Activated T-helper 1 cell treated with Interleukin-2 at 50 U/mL for 16 hours (primary cell): ENCODE measurements at places on chromosomes 7 and 10.
A peak's percentile ranks its signal among the peaks of the same experiment; 100 is the strongest.

DNA sequence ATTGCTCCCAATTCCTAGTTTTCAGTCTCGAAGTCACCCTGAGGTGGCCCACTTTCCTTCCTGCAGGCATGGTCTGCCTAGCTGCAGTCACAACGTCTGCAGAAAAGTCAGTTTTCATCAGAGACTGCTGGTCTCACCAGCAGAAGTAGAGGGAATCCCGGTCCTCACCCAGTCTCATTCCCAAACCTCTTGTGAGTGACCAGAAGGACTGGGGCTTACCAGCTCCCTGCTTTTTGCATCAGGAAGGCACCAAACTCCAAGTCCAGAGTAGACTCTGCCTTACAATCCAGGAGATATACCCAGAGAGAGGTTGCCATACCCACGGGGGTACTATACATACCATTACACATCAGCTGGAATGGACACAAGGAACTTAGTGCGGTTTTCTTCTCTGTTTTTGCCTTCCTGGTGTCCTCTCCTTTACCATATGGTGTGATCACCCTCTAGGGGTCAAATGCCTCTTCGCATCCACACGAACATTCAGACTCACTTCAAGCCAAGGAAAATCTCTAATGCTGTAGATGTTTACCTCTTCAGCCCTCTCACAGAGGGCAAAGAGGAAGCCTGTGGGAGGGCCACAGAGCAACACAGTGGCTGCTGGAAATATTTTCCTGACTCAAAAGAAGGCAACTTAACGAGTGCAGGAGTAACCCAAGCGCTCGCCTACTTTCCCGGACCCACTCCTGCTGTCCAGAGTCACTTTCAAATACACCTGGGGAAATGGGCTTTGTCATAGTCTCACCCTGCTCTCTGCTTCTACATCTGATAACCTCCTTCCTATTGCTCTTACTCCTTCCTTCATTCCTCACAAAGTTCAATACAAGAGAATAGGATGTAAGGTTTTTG, 220.9 kb downstream of the C7orf25 start:
- DNase-seq = no peak

- DNase-seq = no peak
These were observed 257.2 kb downstream of the KIAA1217 start for GRCh38 chr10:24465891-24466818.

DNA sequence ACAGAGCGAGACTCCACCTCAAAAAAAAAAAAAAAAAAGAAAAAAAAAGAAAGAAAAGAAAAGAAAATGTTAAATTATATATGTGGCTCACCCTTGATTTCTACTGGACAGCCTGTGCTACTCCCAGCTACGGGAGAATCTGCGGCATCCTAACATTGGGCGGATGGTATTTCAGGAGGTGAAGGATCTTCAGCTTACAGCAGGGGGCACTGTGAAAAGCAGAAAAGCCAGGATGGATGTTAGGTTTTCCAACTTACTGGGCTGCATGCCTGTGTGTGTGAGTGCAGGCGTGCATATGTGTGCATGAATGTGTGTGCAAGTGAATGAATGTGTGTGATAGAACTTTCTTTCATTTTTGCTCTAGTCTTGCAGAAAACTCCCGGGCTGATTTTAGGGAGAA, 1066.5 kb downstream of the TYW1 start:
- DNase-seq = no peak

DNA sequence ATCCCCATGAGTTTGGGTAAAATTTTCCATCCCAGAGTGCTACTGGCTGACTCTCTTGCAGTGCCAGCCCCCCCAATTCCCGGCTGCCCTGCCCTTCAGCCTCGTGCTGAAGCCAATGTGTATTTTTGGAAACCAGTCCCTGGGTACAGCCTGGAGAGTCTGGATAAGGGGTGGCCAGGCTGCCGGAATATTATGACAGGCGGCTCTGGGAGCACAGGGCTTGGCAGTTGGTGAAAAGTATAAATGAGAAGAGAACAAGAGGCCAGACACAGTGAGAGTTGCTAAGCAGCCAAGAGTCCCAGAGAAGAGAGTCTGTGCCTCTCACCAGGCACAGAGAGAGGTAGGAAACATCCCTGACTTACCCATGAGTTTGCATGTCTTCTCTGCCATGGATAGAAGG, 53.6 kb downstream of the TMEM130 start:
- DNase-seq = no peak

DNA sequence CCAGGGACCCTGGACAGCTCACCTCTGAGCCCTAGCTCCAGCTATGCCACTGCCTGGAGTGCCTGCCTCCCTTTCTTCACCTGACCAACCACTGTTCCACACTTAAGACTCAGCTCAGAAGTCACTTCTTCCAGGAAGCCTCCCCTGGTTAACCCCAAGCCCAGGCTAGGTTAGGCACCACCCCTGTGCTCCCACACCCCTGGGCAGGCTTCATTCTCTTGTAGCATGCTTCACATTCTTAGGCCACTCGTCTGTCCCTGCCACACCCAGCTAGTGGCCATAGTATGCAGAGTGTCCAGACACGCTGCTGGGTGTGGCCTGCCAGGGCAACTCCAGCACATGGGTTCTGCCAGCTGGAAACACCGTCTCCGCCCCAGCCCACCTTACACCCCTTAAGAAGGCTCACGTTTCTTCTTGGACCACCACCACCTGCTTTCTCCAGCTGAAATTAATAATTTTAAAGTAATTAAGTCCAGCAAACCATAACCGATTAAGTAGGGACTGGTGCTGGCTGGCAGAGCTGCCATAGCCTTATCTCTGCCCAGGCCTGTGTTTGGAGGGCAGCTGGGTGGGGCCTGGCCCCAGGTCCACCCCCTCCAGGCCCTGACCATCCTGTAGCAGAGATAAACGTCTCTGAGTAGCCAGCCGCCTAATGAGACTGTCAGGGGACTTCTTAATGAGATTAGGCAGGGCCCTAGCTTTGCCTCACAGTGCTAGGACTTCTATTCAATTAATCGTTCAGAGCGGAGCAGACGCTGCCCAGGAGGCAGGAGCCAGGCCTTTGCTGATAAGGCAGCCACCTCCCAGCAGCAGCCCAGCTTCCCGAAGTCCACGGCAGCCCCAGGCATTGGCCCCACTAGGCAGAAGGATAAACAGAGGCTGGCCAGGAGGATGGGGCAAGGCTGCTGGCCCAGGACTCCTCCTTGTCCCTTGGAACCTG, 20.5 kb downstream of the GRID1 start:
- no peak for DNase-seq

DNA sequence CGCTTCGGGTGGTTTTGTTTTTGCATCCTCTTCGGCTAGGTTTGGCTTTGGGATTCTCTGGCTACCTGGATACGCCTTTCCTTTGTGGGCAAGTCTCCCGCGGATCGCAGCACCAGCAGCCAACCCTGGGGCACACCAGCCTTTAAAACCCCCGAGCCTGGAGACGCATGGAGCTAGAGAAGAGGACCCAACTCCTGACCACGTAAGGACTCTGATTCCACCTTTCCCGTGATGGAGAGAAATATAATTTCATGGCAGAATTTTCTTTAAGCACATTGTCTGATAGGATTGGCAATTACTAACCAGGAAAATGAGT, 535.4 kb upstream of the GALNT17 start:
- DNase-seq = no peak

DNA sequence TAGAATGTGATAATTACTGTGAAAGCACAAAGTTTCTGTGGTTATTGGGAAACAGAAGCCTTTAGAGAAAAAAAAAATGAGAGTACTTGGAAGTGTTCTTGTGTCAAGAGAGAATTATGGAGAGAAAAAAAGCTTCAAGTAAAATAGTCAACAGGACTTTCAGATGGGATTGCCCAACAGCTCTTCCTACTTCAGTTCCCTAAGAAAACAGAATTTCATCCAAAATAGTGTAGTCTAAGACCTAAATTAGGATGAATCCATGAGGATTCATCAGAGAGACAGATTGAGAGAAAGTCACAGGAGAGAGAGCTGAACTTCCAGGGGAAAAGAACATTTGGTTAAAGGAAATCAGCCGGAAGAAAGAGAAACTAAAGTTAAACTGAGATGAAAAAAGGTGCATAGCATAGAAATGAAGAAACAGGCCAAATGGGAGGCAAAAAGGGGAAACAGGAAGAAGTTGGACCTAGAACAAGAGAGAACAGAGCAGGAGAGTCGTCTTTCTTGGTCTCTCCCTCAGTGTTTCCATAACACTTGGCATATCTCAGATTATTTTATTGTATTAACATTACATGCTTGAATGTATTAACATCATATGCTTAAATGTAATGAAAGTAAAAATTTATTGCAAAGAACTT, 2.5 kb downstream of the SCIN start:
- no peak for DNase-seq

- DNase-seq = peak; percentile 55
These were observed 19.5 kb upstream of the GNA12 start for GRCh38 chr7:2863461-2864066.

DNA sequence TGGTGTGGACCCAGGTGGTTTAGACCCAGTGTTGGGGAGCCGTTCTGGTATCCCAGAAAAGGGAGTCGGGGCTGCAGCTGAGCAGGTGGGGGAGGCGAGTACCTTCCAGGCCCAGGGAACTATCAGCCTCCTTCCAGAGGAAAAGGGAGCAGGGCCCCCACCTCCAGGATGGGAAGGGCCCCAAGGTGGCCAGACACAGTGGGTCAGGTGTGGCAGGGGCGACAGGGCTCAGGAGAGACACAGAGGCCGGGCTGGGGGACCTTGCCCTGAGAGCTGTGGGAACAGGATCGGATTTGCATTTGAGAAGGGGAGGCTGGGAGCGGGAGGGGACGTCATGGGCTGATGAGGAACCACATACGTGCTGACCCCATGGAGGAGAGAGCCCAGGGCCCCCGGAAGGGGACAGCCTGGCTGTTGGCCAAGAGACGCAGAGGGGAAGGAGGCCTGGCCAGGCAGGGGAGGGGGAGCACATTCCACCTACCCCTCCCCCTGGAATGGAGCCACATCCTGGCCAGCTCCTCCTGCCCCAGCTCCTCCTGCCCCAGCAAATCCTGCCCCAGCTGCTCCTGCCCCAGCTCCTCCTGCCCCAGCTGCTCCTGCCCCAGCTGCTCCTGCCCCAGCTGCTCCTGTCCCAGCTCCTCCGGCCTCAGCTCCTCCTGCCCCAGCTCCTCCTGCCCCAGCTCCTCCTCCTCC, 9.7 kb upstream of the TTYH3 start:
- DNase-seq = no peak

GRCh38 chr7:120677535-120677934, 180.4 kb downstream of the TSPAN12 start:
- no peak for DNase-seq

- DNase-seq = no peak
These were observed 509.0 kb upstream of the ZMIZ1 start for GRCh38 chr10:78559661-78560340.

DNA sequence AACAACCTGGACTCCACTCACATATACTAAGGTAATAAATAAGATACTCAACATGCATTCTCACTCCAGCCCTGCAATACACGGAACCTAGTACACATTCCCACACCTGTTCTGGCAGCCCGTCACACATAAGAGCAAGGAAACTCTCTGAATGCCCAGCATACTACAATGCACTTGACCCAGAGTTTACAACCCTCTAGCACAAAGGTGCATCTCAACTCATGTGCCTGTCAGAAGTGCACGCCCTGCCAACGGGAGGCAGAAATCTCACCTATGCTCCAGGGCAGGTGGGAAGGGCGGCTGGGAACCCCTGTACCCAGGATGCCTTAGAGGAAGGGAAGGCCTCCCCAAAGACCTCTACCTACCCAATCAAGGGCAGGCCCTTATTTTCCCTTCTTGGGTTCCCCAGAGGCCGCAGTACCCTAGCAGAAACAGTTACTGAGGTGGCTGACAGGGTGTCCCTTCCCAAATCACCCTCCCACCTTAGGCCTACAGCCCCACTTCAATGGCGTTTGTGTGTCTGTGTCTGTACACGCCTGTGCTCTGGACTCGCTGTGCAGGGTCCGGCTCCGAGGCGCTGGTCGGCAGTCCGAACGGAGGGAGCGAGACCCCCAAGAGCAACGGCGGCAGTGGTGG, 2.0 kb downstream of the EVX1 start:
- no peak for DNase-seq

GRCh38 chr7:66138994-66139752, 24.5 kb downstream of the CRCP start:
- no peak for DNase-seq

DNA sequence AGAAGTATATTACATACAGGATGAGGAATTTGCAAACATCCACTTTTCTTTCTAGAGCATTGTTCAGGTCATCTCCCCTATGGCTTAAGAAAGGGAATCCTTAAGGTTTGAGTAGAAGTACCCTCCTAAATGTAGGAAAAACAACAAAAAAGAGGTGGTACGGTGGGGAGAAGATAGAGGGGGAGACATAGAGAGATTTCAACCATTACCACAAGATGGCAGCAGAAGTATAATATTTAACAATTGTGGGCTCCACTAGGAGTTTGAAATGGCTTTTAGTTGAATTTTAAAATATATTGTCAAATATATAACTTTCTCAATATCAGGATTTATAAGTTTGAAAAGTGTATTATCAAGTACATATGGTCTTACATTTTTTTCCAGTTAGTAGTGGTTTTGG, 72.7 kb upstream of the PRKG1 start:
- DNase-seq = no peak

DNA sequence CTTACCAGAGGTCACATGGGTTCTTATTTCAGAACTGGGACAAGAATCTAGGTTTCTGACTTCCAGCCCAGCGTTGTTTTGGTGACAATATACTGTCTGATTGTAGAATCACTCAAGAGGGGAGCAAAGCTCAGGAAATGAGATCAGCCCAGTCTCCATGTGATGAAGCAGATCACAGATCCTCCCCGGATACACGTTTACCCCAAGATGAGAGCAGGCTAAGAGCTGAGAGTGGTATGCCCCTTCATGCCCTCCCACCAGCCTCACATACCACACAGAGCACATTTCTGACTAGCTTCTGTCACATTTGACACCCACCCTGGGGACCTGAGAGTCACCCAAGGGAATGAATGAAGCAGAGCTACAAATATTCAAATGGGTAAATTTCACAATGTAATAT, 27.1 kb upstream of the PRKCQ start:
- DNase-seq = no peak

DNA sequence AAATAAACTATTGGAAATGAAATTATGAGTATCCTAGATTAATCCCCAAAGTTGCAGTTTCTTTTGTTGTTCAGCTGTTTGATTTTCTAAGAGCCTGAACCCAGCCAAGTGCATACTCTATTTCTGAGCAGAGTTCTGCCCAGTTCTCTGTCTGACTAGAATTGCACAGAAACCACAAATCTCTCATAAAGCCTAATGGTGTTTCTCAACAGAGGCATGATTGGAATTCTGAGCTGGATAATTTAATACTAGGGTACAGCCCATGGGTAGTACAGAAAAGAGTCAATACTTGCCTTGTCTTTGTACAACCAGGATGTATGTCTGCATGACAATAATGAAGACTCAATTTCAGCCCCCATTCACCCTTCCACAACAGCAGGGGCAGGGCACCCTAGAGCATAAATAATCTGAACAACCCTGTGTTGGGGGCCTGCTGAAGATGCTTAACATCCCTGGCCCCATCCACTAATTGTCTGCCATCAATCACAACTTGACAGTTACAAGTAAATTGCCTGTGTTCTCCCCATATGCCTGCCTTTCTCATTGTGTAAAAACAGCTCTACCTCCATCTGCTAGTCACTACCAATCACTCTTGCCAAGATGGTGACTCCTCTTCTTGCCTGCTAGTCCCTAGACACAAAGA, 114.4 kb downstream of the NPSR1 start:
- no peak for DNase-seq
